ENCODE measurements at places on chromosomes 7 and 10. TPM values are rescaled to one million over a fixed set of nuclear protein-coding genes. Genes with fewer than 3 reads are reported as not detected.

DNA sequence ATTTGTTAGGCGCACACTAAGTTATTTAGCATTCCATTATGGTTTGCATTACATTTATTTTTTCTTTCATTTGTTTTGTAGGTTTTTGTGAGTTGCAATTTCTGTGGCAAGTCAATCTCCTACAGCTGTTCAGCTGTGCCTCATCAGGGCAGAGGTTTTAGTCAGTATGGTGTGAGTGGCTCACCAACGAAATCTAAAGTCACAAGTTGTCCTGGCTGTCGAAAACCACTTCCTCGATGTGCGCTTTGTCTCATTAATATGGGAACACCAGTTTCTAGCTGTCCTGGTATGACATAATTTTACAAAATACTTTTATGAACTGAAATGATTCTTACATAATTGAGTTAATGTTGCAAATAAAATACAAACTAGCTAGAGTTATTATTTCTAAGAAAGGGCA, 29.5 kb downstream of the MIOS start:
- H3K27me3 ChIP-seq, result no peaks in the 10 kb centered on the region
- no peaks in the 10 kb centered on the region for H3K4me1 ChIP-seq
- H3K36me3 ChIP-seq, result peaks cover 70% of the 10 kb centered on the region

DNA sequence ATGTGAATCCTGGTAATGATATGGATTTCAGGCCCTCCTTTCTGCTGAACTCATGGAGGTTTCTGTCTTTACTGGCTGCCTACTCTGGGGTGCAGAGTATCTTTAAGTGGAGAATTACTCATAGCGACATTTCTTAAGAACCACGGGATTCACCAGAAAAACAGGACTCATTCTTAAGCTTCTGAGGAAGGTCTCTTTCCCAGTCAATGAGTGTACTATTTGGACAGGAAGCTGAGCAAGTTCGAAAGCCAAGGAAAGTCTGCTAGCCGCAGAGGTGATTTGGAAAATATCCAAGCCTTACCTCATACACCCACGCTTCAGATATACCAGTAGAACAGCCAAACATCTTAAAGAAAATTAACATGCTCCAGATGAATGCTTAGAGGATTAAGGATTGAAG, 377.6 kb upstream of the MYO3A start:
- no peak for DNase-seq
- no peak overlapping the region for H3K4me3 ChIP-seq
- H3K27ac ChIP-seq, result no peak overlapping the region

GRCh38 chr10:92011560-92012214, 88.1 kb downstream of the BTAF1 start:
- no peaks in the 10 kb centered on the region for H3K27me3 ChIP-seq
- no peak for DNase-seq
- H3K4me1 ChIP-seq, result no peaks in the 10 kb centered on the region
- peaks cover 56% of the 10 kb centered on the region for H3K36me3 ChIP-seq

DNA sequence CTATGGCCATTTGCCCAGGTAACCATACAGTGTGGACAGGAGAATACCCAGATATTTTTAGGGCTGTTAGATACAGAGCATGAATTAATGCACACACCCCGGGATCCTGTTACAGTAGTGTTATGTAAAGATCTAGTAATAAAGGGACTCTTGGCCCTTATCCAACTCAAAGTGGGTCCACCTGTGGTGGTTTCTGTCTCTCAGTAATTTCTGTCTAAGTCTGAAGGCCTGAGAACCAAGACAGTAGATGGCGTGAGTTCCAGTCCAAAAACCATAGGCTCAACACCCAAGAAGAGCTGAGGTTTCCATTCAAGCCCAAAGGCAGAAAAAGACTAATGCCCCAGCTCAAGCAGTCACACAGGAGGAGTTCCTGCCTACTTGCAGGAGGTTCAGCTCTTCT, 277.7 kb downstream of the ZEB1 start:
- no peaks in the 10 kb centered on the region for H3K36me3 ChIP-seq
- H3K4me3 ChIP-seq, result no peak overlapping the region
- DNase-seq, result no peak
- peaks cover 10% of the 10 kb centered on the region for H3K4me1 ChIP-seq
- peaks cover 5% of the 10 kb centered on the region for H3K27me3 ChIP-seq

DNA sequence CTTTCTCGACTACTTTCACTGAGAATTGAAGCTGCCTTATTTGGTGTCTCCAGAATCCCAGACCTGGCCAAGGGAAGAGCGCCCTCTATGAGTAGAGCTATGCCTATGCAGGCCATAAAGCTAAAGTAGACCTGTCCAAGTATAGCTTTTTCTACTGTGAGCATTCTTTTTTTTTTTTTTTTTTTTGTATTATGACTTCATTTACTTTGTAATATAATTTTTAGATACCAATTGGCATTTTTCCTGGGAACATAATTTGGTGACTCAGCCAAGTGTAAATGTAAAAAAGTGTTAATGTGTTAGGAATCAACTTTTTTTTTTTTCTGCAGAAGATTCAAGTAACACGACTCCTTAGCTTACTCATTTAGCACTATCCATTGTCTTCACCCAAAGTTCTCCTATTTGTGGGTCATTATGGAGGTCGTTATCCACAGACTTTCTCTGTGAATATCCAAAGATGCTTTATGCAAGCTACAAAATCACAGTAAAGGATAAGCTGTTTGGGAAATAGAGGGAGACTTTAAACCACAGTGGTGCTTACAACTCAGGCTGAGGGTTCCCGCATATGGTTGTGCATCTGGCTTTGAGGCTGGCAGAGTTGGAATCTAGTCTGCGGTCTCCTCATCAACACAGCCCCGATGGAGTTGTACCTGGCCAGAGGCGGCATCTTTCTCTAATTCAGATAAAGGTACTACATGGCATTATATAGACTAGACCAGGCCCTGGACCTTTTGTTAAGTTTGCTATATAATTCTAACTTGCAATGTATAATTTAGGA, 1040.2 kb upstream of the SORCS1 start:
- no peak overlapping the region for H3K4me3 ChIP-seq
- H3K4me1 ChIP-seq, result peaks cover 18% of the 10 kb centered on the region
- H3K36me3 ChIP-seq, result no peaks in the 10 kb centered on the region
- H3K27ac ChIP-seq, result no peak overlapping the region
- H3K27me3 ChIP-seq, result no peaks in the 10 kb centered on the region
- DNase-seq, result peak; percentile 38

GRCh38 chr7:135391514-135391913, 118.4 kb downstream of the CNOT4 start:
- no peak overlapping the region for H3K4me3 ChIP-seq
- no peaks in the 10 kb centered on the region for H3K27me3 ChIP-seq

- DNase-seq, result no peak
- no peaks in the 10 kb centered on the region for H3K36me3 ChIP-seq
- H3K27me3 ChIP-seq, result no peaks in the 10 kb centered on the region
- peaks cover 32% of the 10 kb centered on the region for H3K4me1 ChIP-seq
These were observed 70.4 kb downstream of the LYZL2 start for GRCh38 chr10:30559180-30559579.

DNA sequence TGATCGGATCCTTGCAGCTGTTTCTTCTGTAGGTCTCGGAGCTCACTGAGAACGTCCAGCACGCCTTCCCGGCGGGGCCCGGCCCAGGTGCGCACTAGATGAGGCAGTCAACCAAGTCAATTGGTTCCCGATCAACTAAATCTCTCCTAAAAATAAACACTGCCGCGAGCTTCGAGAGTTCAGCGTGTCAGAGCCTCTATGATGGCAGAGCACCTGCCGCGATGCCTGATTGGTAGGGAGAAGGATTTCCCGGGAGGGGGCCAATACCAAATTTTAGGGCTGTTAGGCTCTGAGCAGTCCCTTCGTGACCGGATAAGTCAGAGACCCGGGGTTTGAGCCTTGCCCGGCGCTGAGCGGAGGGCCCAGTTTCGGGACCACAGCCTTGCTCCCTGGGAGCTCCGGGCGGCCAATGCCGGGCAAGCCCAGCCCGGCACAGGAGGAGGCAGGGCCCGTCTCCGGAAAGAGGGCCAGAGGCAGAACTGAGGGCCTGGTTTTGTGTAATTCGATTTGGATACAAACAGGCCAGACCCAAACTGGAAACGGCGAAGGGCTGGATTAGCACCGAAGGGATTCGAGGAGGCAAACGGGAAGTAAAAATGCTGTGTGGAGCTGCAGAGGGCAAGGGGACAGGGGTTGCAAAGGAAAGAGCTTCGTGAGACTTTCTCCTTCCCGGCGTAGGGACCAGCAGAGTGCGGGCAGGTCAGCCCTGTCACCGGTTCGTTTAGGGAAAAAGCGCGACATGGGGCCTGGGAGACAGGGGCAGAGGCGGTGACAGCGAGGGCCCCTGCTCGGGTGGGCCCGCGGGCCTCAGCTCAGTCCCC, 569 bp downstream of the SLC26A5 start:
- peaks cover 20% of the 10 kb centered on the region for H3K4me1 ChIP-seq
- H3K27ac ChIP-seq, result no peak overlapping the region
- DNase-seq, result peak; percentile 41
- H3K27me3 ChIP-seq, result peaks cover 74% of the 10 kb centered on the region
- H3K4me3 ChIP-seq, result peak overlapping the region; percentile 77
- H3K36me3 ChIP-seq, result no peaks in the 10 kb centered on the region

GRCh38 chr7:87100326-87100725, 40.9 kb upstream of the ELAPOR2 start:
- H3K4me1 ChIP-seq, result no peaks in the 10 kb centered on the region
- no peaks in the 10 kb centered on the region for H3K27me3 ChIP-seq
- H3K27ac ChIP-seq, result no peak overlapping the region
- no peak for DNase-seq
- H3K36me3 ChIP-seq, result peaks cover under 1% of the 10 kb centered on the region

DNA sequence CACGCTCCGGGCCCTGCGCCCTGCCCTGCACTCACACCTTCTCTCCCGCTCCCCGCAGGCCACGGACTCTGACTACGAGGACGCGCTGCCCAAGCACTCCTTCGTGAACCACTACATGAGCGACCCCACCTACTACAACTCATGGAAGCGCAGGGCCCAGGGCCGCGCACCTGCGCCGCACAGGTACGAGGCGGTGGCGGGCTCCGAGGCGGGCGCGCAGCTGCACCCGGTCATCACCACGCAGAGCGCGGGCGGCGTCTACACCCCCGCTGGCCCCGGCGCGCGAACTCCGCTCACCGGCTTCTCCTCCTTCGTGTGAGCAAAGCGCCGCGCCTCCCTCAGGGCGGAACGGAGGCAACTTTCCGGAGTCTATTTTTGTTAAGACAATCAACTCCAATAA, 417.0 kb upstream of the FOXK1 start:
- no peak for DNase-seq
- H3K27ac ChIP-seq, result no peak overlapping the region
- H3K36me3 ChIP-seq, result no peaks in the 10 kb centered on the region
- no peak overlapping the region for H3K4me3 ChIP-seq
- peaks cover 4% of the 10 kb centered on the region for H3K4me1 ChIP-seq
- no peaks in the 10 kb centered on the region for H3K27me3 ChIP-seq

GRCh38 chr7:45203936-45204445, 46.4 kb downstream of the RAMP3 start:
- peaks cover 2% of the 10 kb centered on the region for H3K4me1 ChIP-seq
- no peak overlapping the region for H3K4me3 ChIP-seq
- no peaks in the 10 kb centered on the region for H3K36me3 ChIP-seq

GRCh38 chr10:129110780-129111179, 356.3 kb upstream of the MGMT start:
- no peaks in the 10 kb centered on the region for H3K27me3 ChIP-seq
- no peak overlapping the region for H3K27ac ChIP-seq
- H3K4me1 ChIP-seq, result no peaks in the 10 kb centered on the region
- no peak overlapping the region for H3K4me3 ChIP-seq
- H3K36me3 ChIP-seq, result no peaks in the 10 kb centered on the region
- DNase-seq, result no peak

GRCh38 chr7:151046603-151047573, 1.4 kb upstream of the ASIC3 start:
- no peak overlapping the region for H3K4me3 ChIP-seq
- no peak for DNase-seq
- H3K27ac ChIP-seq, result no peak overlapping the region
- H3K36me3 ChIP-seq, result no peaks in the 10 kb centered on the region
- H3K4me1 ChIP-seq, result no peaks in the 10 kb centered on the region

DNA sequence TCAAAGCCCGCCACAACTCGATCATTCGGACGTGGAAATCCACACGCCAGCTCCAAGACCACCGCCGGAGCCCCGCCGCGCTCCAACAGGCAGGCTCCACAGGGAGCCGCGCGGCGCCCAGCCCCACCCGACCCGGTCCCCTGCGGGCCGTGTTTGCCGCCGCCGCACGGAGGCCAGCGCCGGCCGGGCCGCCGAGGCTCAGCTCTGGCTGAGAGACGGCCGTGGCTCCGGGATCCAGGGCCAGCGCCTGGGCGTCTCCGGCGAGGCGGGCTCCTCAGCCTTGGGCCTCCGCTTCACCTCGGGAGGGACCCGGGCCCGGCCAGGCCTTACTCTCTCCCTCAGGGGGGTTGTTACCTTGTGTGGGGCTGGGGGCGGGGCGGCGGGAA, 333 bp downstream of the SMNDC1 start:
- DNase-seq, result no peak
- H3K36me3 ChIP-seq, result peaks cover 38% of the 10 kb centered on the region
- peak overlapping the region; percentile 95 for H3K4me3 ChIP-seq
- H3K27me3 ChIP-seq, result no peaks in the 10 kb centered on the region

OPALIN gene
- not detected for total RNA-seq

SAP25 gene
- 9.7 TPM for total RNA-seq

ZNF511 gene
- 69.6 TPM for total RNA-seq

FAM131B gene
- 24.0 TPM for total RNA-seq

POU6F2 gene
- 2.9 TPM for total RNA-seq
